Activated CD8-positive, alpha-beta T cell treated with anti-CD3 and anti-CD28 coated beads, Interleukin-2, amount 10 ng/mL, durations not matched to agents 7 days and 5 days (primary cell): ENCODE measurements at places on chromosomes 13 and 19.

- H3K36me3 ChIP-seq: peaks cover 9% of the 10 kb centered on the region
- no peak overlapping the region for H3K4me3 ChIP-seq
These were observed 7.2 kb upstream of the FCHO1 start for GRCh38 chr19:17743874-17744580.

- H3K27me3 ChIP-seq: no peaks in the 10 kb centered on the region
- no peak for DNase-seq
- H3K4me3 ChIP-seq: no peak overlapping the region
- H3K27ac ChIP-seq: no peak overlapping the region
- H3K4me1 ChIP-seq: peaks cover 42% of the 10 kb centered on the region
- peaks cover 15% of the 10 kb centered on the region for H3K36me3 ChIP-seq
These were observed 4.0 kb downstream of the HSPB6 start for GRCh38 chr19:35752746-35753350.

GRCh38 chr19:32691952-32692726 lies 518 bp downstream of the NUDT19 start:
- peak; percentile 71 for DNase-seq
- peaks cover 41% of the 10 kb centered on the region for H3K36me3 ChIP-seq
- H3K4me3 ChIP-seq: peak overlapping the region; percentile 81
- no peaks in the 10 kb centered on the region for H3K27me3 ChIP-seq
- H3K4me1 ChIP-seq: peaks cover 59% of the 10 kb centered on the region

- DNase-seq: no peak
- peaks cover 4% of the 10 kb centered on the region for H3K4me1 ChIP-seq
These were observed 6.7 kb downstream of the COL4A1 start for GRCh38 chr13:110300090-110300815.

- no peak for DNase-seq
- peaks cover 17% of the 10 kb centered on the region for H3K4me1 ChIP-seq
- no peak overlapping the region for H3K27ac ChIP-seq
- H3K4me3 ChIP-seq: no peak overlapping the region
These were observed 294.9 kb downstream of the SHISA2 start for GRCh38 chr13:25756912-25757311.

DNA sequence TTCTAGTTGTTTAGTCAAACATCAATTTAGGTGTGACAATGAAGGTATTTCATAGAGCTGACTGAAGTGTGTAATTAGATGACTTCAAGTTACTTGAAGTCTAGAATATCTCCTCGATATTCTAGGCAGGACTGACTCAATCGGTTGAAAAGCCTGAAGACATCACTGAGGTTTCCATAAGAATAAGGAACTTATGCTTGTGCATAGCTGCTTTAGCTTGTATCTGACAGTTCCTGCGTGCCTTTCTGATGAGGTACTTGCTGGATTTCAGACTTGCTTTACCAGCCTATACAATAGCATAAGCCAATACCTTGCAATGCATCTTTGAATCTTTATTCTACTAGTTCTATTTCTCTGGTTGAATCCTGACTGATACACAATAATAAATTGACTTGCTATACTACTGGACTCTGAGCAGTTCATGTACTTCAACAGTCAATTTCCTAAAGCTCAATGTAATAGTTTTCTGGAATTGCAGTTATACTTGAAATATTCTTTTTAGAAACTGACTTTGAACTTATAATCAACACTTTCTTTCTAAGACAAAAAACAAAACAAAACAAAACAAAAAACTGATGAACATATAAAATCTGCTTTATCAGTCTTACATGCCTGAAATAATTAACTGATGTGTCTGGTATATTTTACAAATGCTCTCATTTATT lies 1534.8 kb downstream of the SLITRK5 start:
- no peaks in the 10 kb centered on the region for H3K36me3 ChIP-seq
- H3K27me3 ChIP-seq: no peaks in the 10 kb centered on the region
- no peaks in the 10 kb centered on the region for H3K4me1 ChIP-seq

DNA sequence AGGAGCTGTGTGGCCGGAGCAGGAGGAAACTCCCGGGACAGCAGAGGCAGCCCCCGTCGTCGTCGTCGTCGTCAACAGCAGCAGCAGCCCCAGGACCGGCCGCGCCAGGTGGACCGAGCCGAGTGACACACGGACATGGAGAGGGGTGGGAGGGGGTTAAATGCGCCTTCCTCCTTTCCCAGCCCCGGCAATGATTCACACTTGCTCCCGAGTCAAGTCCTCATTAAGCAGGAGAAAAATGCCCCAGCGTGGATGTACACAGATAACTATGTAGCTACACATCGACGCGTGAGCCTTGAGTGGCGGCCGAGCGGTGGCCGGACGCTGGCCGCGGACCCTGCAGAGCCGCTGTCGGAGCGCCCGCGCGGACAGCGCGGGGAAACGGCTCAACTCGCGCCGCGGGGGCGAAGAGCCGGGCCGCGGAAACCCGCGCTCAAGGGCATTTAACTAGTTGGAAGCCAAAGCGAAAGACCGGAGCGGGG lies 645 bp downstream of the UBL3 start:
- peak; percentile 33 for DNase-seq
- peaks cover 33% of the 10 kb centered on the region for H3K4me1 ChIP-seq
- H3K27me3 ChIP-seq: no peaks in the 10 kb centered on the region
- H3K36me3 ChIP-seq: peaks cover 4% of the 10 kb centered on the region
- H3K4me3 ChIP-seq: peak overlapping the region; percentile 86
- peak overlapping the region; percentile 88 for H3K27ac ChIP-seq

DNA sequence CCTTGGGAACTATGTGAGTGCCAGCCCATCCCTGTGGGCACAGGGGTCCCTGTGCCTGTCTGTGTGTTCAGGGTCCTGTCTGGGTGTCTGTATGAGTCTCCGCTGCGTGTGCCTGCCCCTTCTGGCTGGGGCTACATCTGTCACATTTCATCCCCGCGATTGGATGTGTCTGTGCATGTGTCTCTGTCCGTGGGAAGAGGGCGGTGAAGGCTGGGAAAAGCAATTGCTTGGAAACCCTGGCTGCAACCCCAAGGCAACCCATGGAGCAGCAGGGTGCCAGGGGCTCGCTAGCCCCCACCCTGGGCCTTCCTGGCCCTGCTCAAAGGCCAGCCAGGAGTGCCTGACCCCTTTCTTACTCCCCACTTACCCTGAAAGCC lies 1.4 kb downstream of the MAG start:
- no peak overlapping the region for H3K4me3 ChIP-seq
- H3K27ac ChIP-seq: no peak overlapping the region
- DNase-seq: no peak
- peaks cover 3% of the 10 kb centered on the region for H3K27me3 ChIP-seq
